NCI-H146 (cell line): ENCODE measurements at places on chromosomes 3 and 15.

DNA sequence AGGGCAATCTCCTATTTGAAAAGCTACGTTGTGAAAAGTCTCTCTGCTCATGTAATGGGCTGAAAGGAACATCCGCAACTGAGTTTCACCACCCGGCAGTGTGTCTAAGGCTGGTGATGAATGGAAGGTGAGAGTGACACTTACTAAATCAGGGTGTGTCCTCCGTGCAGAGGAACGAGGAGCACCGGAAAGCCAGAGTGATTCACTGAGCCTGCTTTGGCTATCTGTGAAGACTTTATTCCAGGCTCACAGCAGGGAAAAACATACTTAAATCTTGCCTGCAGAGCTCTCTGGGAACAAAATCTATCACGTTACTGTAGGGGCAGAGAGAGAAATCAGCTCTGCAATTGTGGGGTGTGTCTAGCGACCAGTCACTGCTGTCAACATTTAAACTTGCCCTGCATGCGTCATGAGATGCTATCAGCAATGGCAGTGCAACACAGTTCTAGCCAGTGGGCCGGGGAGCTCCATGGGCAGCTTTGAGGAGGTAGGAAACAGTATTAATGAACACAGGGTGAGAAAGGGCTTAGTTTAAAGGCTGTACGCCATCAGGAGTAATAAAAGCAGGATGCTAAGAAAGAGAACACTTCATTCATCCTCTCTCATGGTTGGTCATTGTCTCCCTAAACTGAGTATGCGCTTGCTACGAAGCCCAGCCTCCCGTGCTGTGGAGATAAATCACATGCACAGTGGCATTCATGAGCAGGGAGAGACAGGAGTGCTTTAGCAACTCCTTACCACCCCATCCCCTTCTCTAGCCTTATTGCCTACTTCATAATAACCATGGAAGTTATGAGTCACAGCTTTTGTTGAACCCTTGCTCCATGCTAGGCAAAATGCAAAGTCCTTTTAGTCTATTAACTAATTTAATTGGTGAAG is 542.7 kb upstream of the ADAMTS9 start:
- no peak for DNase-seq

DNA sequence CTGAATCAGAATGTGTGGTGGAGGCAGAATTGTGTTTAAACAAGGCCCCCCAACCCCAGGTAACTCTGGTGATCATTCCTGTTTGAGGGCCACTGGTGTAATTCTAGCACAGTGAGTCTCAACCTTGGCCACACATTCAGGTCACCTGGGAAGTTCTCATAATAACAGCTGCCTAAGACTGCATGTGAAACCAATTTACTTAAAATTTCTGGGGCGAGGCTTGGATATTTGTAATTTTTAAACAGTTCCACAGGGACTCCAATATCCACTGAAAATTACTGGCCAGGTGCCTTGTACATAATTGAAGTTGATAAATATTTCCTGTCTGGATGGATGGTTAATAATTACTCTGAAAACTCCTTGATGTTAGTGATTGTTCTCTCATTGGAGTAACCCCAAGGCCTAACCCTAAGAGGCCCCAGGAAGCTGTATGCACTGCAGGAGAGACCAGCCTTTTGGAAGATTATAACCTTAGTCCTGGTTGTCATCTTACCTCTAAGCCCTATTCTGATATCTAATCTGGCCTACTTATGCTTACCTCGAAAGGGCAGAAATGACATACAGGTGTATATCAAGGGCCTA is 25.7 kb upstream of the EPHB1 start:
- DNase-seq = peak; percentile 29

- DNase-seq = no peak
Measured at GRCh38 chr3:44340058-44340395, 1.5 kb downstream of the TCAIM start.

DNA sequence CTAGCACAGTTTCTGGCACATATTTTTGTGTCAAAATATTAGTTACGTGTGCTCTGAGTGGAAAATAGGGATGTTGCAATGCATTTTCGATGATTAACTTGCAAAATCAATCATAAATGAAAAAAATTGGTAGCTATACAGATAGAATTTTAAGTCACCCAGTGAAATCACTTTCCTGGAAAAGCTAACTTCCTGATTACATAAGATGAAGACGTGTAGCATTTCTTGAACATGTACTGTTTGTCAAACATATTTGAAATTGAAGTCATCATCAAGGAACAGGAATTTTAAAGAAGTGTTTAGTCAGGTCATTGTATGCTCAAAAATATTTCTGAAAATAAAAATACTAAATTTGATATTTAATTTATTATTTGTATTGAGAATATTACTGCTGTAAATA is 977.7 kb downstream of the PLOD2 start:
- no peak for DNase-seq

GRCh38 chr3:189806171-189806951 is 175.2 kb downstream of the TP63 start:
- peak; percentile 97 for DNase-seq

DNA sequence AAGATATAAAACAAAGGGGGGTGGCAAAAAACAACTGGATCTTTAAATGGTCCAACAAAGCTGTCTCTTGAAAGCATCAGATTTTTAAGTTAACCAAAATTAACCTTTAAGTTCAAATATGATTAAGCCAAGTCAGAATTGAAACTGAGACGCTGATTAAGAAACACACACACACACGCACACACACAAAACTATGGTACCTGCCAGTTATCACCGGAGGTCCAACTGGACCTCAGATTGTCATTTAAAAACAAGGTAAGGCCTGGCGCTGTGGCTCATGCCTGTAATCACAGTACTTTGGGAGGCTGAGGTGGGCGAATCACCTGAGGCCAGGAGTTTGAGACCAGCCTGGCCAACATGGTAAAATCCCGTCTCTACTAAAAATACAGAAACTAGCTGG is 10.4 kb downstream of the ARF4 start:
- DNase-seq = no peak

DNA sequence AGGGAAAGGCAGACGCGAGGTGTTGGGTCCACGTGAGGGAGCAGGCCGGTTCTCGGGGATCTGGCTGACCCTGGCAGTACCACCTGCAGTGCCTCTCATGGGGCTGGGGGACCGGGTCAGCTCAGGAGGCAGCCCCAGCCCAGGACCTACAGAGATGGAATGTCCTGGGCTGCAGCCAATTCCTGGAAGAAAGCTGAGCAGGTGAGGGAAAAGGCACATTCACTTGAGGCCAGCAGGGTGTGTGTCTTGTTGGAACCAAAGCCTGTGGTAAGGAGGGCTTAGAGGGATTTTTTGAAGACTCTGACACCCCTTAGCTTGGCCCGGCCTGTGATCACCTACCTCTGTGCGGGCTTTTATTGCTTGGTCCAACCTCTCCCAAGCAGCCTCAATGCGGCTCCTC is 15.8 kb downstream of the PLA2G4B start:
- DNase-seq = no peak

DNA sequence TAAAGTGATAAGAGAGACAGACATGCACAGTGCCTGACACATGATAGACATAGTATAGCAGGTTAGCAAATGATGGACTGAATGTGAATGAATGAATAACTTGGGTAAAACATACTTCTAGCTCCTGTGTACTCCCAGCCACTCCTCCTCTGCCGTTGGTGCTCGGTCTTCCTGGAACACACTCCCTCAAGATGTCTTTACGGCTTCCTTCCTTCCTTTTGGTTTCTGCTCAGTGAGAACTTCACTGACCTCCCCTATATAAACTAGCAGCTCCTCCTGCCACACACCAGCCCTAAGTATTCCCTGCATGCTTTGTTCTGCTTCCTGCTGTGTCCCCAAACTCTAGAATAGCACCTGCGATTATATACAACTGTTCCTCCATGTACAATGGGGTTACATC is 50.2 kb downstream of the RAD54L2 start:
- DNase-seq = no peak

DNA sequence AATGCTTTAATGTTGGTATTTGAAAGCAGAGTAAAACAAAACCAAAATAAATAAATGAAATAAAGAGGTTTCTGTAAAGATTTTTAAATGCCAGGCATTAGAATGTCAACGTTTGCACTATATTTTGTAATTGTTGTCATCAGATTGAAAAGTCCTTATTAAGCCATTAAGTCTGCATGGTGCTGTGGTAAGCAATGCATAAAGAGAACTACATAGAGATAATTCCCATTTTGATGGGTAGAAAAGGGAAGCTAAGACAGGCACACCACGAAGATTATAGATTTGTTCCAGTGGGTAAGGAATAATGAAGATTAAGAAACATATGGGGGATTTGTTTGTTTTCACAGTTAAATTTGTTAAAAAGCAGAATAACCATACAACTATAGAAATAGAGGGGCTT is 52.5 kb upstream of the PPARG start:
- DNase-seq = no peak

DNA sequence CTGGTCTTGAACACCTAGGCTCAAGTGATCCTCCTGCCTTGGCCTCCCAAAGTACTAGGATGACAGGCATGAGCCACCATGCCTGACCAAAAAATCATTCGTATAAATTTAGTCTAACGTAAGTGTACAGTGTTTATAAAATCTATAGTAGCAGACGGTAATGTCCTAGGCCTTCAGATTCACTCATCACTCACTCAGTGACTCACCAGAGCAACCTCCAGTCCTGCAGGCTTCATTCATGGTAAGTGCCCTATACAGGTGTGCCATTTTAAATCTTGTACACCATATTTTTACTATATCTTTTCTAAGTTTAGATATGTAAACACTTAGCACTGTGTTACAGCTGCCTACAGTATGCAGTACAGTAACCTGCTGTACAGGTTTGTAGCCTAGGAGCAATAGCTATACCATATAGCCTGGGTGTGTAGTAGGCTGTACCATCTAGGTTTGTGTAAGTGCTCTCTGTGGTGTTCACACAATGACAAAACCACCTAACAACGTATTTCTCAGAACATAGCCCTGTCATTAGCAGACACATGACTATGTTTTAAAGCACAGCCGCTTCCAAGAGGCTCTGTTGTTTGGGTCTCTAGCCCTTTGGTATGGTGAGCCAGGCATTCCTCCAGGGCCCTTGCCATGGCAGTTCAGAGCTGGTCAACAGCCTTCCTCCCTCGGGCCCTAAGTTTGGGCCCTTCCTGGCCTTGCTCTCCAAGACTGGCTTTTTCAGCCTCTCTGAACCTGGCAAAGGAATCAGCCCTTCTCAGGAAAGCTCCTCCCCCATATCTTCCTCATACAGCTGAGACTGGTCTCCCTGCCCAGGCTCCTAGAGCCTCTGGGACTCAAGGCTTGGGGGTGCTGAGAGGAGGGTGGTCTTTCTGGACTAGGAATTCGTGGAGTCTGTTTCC is 1.9 kb upstream of the CCDC9B start:
- DNase-seq = no peak

- DNase-seq = no peak
Measured at GRCh38 chr3:174153871-174154270, 705.3 kb upstream of the NAALADL2 start.

DNA sequence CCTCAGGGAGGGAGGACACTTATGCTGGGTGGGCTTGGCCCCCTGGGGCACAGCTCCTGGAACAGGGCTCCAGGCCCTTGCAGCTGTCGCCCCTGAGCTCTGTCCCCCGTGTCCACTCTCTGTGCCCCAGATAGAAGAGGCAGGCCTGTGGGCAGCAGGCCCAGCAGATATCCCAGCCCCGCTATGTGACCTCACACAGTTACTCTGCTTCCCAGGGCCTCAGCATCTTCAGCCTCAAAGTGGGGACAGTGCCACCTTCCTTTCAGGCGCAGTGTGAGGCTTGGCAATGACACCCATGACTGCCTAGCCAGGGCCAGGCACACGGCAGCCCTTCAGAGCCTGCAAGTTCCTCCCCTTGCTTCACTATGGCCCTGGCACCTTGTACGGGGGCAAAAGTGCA is 98.4 kb downstream of the IQSEC1 start:
- DNase-seq = no peak

DNA sequence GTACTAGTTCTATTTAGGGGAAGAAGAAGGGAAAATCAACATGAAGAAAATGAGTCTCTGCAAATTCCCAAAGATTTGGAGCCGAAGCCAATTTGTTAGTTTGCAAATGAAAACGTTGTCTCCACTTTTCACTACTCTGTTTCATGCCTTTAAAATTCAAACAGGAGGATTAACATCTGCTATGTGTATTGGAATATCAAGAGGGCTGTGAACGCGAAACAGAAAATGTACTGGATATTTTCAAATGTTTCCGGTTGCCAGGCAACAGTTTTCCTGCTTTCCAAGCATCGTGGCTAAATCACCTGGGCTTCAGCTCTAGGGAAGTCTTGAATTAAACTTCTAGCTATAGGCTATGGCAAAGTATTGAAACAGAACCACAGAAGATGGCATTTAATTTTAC is 172.8 kb downstream of the KCNMB2 start:
- no peak for DNase-seq

- no peak for DNase-seq
Measured at GRCh38 chr3:72414481-72415016, 433.7 kb downstream of the SHQ1 start.

DNA sequence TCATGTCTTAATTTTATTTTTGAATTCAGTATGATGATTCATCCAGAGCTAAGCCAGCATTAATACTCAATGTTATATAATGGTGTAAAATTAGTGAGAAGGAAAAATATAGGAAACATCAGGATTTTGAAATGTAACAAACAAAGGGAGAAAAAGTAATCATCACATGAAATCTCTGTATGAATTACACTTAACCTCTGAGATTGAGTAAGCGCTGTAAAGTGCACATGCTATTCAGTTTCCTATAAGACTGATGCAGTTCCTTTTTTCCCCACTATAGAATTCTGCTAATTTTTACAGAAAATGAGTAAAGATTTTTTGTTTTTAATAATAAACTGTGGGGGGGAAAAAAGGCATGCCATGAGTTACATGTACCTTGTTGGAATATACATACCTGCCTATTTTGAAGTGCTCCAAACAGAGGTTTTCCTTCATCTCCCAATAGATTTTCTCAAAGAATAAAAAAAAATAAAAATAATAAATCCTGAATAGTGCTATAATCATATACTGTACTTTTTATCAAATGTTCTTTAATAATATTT is 64.0 kb upstream of the TTBK2 start:
- DNase-seq = no peak

DNA sequence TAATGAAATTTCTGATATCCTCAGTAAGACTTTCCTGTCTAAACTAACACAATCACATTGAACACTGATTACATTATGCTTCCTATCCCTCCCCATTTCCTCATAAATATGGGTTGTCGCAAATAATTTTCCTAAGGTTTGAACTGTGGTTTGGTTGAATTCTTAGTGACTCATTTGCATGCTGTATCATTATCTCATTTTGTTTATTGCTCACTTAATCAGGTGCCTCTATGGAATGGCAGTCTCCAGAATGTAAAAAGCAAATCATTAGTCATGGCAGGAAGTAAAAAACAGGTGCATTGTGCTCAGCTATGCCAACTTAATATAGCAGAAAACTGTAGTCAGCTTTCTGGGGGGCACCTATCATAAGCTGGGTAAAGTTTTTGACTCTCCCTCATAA is 216.0 kb upstream of the ZBTB20 start:
- DNase-seq = no peak

GRCh38 chr3:192514081-192514753 is 213.1 kb downstream of the FGF12 start:
- DNase-seq = peak; percentile 75
